NCI-H2171 treated with DMSO at 0.1 percent for 48 hours (cell line): ENCODE measurements at places on chromosomes 5 and 9.
A peak's percentile ranks its signal among the peaks of the same experiment; 100 is the strongest.

- DNase-seq: no peak
These were observed 36.6 kb downstream of the GALNT10 start for GRCh38 chr5:154227090-154227489.

DNA sequence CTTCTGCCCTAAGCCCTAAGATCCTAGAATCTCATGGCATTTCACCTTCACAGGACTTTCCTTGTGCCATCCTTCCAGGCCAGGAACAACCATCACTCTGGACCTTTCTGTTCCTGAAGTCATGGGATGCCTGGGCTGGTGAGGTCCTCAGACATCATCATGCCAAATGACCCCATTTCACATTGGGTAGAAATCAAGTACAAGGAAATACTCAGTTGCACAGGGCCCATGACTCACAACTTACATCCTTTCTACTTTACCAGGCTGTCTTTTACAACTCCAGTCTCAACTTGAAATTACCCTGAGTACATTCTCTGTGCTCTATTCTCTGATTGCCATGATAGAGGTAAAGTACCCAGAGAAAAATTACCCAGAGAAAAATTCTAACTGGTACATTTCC is 167.1 kb downstream of the PIK3R1 start:
- no peak for DNase-seq

DNA sequence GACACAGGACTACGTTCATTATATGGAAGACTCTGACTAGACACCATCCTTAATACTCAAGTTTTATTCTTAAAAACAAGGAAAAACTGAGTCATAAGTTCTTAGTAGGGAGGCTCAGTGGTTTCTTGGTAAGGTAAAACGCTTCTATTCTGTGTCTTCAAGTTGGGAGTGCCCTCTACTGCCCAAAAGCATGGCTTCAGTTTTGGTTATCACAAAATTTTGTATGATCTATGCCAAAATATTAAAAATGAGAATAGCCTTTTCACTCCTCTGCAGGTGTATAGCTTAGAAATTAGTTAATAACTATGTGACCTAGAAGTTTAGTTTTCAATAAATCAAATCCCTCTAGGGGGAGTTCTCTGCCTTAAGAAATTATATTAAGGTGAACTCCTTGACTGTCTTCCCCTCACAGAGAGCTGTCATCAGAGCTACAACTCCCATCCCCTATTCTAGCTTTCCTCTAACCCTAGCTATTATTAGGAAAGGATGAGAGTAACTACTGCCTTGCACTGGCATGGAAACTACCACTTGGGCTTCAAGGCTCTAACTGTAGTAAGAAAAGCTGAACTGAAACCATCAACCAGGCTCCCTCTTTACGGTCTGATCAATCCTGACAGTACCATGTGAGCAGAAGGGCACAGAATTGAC is 189.7 kb downstream of the GNAQ start:
- no peak for DNase-seq

DNA sequence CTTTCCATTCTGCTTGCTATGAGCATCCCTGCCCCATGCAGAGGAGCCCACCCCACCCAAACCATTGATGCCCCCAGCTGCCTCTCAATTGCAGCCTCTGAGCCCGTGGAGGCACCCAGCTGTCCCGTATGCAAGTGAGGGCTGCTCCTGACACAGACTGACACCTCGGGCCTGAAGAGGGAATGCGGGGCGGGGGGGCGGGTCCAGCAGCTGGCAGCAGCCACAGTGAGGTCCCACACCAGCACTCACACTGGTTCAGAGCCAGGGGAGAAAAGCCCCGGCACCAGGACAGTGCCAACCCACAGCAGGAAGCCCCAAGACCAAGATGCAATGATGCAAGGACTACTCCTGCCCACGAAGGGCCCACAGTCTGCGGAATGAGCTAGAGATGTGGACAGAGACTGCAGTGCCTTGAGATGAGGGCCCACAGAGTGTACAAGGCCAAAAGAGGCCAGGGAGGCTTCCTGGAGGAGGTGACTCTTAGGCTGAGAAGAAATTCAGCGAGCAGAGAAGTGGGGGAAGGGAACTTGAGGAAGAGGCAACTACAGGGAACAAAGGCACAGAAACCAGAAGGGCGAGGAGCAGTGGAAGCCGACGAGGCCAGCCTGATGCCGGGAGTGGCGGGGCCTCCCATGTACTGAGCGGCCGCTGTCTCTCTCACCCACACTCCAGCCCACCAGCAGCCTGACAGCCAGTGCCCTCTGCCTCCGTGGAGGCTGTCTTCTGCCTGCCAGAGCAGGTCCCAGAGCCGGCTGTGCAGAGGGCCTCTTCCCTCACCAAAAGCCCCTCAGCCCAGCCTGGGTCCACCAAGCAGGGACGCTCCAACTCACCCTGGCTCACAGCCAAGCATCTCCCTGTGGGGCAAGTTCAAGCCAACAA is 9.2 kb downstream of the EEIG1 start:
- DNase-seq: peak; percentile 80

GRCh38 chr5:74082512-74083055 is 456.6 kb downstream of the ARHGEF28 start:
- peak; percentile 4 for DNase-seq

DNA sequence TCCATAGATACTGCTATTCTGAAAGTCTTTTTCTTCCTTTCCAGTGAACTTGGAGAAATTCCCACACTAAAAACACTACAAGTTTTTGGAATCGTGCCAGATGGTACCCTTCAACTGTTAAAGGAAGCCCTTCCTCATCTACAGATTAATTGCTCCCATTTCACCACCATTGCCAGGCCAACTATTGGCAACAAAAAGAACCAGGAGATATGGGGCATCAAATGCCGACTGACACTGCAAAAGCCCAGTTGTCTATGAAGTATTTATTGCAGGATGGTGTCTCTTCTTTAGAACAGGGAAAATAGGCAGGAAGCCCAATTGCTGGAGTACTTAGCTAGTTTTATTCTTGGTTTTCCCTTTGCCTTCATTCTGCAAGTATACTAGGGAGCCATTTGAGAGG is 29.9 kb downstream of the SKP2 start:
- no peak for DNase-seq

DNA sequence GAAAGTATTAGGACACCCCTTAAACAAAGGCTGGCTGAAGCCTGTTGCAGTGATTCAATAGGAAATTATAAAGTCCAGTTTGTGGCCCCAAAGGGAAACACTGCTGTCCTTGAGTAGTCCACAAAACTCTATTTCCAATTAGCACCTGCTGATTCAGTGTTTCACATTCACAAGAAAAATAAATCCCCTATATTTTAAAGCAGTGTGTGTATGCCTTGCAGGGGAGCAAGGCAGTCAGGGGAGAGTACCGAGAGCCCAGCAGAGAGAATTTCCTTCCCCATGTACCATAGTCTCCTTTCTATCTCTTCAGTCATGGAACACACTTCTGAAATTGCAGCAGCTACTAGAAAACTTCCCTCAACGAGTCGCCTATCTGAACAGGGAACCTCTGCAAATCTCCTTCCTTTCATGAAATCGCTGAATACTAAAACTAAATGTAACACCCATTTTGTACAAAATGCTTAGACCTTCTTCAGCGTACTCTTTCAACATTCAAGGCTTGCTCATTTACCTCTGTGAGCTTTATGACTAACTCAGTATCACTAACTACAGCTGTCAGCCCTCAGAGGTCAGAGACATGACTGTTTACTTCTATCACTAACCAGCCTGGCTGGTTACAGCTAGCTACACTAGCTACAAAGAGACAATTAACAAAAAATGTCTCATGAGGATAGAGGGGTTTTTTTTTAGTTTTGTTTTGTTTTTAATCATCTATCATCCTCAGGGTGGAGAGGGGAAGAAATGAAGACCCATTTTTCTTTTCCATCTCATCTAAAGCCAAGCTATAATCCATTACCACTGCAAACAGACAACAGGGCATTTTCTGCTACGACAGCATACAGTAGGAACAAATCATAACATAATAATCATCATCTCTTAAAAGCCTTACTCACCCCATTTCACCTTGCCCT is 188.7 kb downstream of the EBF1 start:
- no peak for DNase-seq

GRCh38 chr5:133392448-133392847 is 219.9 kb downstream of the FSTL4 start:
- no peak for DNase-seq

DNA sequence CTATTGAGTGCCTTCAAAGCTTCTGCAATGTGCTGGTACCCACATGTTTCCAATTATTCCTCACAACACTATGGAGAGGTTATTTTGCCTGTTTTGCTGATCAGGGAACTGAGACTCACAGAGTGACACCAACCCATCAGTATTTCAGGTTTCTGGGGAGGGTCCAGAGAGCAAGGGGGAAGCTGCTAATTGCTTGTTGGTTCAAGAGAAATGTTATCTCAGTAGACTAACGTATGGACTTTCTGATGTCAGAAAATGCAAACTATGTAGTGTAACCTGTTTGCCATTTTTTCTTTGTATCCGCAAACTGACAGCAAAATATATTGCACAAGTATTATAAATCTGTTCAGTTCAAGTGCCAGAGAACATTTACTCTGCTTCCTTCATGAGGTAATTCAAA is 108.3 kb upstream of the MSX2 start:
- DNase-seq: no peak

- DNase-seq: no peak
These were observed 14.2 kb downstream of the NUDT2 start for GRCh38 chr9:34343605-34344004.

DNA sequence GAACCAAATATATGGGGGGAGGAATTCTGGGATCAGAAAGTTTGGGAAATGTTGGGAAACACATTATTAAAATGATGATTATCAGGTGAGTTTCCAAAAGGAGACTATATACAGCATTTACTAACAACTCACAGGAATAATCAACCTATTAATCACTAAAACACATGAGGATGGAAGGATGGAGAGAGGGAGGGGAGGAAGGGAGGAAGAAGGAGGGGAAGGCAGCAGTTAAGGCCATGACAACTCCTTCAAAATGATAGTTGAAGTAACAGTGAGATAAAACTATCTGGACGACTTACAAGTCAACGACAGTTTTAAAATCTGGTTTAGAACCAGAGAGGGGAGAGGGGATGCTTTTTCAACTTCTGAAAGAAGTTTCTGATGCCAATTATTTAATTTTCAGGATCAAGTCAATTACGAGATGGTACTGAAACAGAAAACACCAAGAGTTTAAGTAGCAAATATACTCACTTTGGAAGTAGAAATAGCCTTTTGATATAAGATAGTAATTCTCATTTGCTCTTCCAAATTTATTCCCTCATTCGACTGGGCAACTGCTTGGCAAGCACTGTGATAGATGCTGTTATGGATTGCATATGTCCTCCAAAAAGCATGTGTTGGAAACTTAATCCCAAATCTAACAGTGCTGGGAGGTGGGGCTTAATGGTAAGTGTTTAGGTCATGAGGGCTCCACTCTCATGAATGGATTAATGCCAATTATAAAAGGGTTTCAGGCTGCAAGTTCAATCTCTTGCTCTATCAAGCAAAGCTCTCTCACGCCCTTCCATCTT is 30.4 kb downstream of the FBXW11 start:
- DNase-seq: no peak

DNA sequence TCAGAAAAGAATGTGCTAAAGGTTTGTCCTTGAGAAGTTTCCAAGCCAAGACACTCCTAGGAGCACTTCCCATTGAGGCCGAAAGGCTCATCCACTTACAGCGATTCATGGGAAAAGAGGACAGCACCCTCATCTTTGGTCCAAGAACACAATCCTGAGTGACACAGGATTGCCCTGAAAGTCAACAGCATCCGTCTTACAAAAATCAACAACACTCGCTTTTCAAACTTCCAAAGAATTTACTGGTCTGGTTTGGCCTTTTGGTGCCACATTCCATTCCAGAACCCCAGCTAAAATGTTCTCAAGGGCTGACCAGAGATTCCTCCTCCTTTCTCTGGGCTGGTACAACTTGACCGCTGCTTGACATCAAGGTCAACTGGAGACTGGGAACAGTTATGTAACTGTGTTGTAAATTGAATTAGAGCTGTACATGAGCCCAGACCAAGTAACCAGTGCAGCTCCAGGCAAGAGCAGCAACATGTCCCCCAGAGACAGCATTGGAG is 415.8 kb upstream of the PIK3R1 start:
- no peak for DNase-seq

- no peak for DNase-seq
These were observed 232.1 kb upstream of the PCSK5 start for GRCh38 chr9:75658301-75658905.

DNA sequence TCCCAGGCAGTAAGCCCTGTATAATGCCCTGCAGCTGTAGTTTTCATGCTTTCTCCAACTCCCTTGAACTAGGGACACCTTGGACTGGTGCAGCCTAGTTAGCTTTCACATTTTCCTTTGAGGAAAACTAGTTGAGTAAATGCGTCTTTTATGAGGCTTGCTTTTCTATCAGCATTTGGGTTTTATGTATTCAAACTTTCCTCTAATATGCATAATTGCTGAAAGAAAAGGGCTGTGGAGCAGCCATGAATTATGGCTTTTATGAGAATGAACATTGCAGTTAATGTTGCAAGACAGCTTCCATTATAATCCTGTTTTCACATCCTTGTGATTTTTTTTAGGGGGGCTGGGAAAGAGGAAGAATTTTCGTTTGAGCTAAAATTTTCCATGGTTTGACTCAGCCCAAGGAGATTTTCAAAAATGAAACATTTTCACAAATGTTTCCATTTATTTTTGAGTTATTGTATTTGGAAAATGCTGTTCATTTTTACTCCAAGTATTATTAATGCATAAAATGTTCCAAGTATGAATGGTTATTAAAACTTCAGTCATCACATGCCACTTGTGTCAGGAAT is 57.9 kb upstream of the PPP3R2 start:
- DNase-seq: no peak

GRCh38 chr5:170252720-170253350 is 20.1 kb downstream of the C5orf58 start:
- no peak for DNase-seq

- DNase-seq: peak; percentile 77
These were observed 4.0 kb upstream of the RANBP3L start for GRCh38 chr5:36305571-36306326.

DNA sequence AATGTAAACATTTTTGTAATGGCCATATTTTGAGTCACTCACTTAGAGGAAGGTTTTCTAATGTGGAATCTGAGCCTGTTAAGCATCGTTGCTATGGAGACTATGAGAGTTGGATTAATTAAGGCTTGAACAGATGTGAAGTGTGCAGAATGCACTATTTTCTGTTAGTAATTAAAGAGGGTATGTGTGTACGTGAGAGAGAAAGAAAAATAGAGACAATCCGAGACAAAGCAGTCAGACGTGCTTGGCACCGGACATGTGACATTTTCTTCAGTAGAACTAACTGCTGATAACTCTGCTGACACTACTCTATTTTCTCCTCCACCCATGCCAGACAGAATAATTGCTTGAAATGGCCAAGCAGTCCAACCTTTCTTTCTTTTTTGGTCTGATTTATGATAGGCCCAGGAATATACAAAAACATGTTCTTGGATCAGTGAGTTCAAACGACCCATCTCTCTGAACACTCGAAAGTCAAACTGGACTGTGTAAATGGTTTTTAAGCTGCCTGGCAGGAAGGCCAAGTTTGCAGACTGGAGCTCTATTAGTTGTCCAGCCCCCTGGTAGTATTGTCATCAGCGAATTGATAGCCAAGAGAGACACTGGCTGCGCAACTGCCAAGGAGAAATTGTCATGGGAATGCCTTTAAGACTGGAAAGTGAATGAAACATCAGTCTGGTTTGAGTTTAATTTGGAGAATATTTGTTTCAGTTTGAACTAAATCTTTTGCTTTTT is 322.1 kb downstream of the ARHGEF28 start:
- peak; percentile 82 for DNase-seq
